ENCODE measurements at places on chromosomes 2 and 18.

DNA sequence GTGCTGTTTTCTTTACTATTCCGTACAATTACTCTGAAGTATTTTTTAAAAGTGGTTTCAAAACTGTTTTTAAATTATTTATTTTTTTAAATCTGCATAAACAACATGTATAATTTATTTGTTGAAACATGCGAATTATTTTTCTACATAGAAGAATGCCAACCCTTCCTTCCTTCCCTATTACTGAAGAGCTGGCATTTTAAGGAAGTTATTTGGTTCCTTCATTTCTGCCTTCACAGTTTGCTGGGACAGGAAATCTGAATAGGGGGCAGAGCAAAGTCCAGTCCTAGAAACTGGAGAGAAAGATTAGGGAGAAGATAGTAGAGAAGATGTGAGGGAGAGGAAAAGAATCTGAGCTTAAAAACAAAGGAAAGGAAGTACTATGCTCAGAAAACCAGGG, 146.7 kb upstream of the ACVR2A start:
- DNase-seq: no peak

GRCh38 chr2:58261209-58261608, 20.1 kb upstream of the FANCL start:
- no peak for DNase-seq

DNA sequence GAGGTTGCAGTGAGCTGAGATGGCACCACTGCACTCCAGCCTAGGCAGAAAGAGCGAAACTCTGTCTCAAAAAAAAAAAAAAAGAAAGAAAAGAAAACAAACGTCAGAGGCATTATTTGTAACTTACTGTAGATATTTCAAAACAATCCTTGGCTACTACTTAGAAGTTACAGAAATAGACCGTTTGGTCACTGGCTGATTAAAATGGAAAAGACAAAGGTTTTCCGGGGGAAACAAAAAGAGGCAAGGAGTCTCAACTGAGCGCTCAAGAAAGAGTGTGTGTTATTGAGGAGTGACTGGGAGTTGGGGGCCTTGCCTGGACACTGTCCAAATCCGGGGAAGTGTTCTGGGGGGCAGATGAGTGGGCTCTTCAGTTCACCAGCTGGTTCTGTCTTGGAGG, 47.6 kb downstream of the TEX44 start:
- DNase-seq: no peak

GRCh38 chr2:136049991-136050920, 64.8 kb upstream of the DARS1 start:
- no peak for DNase-seq

GRCh38 chr2:218805627-218806026, 23.7 kb downstream of the CYP27A1 start:
- no peak for DNase-seq

DNA sequence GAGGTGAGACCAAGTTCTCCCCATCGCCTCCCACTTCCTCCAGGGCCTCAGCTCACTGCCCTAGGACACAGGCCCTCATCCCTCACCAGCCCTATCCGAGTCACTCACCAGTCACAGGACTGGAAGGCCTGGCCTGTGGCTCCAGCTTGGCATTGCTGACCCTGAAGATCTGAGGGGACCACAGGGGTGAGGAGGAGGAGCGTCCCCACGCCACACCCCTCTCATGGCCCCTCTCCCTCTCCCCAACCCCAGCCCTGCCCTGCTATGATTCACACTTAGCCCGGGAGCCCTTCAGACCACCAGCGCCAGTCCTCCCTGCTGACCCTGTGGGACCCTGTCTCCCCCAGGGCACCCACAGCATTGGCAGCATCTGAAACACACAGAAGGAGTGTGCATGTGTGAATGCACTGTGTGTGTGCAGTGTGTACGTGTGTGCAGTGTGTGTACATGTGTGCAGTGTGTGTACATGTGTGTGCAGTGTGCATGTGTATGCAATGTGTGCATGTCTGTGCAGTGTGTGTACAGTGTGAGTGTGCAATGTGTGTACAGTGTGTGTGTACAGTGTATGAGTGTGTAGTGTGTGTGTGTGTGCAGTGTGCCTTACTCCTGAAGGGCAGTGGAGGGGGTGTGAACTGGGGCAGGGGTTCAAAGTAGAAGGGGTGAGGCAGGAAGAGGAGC, 29.4 kb upstream of the ANKRD62 start:
- no peak for DNase-seq

DNA sequence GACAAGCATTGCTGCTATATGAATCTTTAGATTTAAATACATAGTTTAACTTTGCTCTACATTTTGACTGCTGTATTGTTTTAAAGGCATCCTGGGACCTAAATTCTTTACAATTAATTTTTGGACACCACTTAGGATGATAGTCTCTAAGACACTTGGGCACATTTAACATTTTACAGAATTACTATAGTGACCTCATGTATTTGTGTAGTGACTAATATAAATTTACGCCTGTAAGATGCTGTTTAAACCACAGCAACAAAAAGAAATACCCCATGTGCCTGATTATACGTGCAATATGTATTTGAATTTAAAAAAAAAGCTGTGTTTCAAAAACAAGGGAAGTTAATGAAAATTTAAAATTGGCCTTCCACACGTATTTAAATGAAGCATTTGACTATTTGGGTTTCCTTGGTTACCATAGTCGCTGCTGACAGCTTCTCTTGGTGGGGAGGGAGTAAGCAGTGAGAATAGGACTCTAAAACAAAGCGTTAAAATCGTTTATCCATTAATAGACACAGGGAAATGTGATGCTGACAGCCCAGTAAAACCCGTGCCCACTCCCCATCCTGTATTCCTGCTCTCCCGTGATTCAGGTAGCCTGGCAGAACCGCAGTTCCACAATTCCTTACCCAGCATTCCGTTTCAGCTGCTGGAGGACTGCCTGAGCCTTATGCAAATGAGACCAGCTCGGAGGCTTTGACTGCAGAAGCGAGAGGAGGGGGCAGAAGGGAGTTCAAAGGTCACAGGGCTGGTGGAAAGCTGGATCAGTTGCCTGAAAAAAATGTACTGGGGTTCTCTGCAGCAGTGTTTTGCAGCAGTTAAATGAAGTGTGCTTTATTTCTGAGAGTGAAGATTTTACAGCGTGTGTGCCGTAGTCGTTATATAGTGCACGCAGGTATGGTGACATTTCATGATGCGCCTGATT, 104.3 kb downstream of the CSRNP3 start:
- DNase-seq: no peak

- no peak for DNase-seq
These were observed 356.6 kb upstream of the CELF4 start for GRCh38 chr18:37922162-37922561.

GRCh38 chr2:148979919-148980277, 58.6 kb upstream of the LYPD6B start:
- no peak for DNase-seq

- no peak for DNase-seq
These were observed 18.6 kb downstream of the TYMS start for GRCh38 chr18:676069-676468.

DNA sequence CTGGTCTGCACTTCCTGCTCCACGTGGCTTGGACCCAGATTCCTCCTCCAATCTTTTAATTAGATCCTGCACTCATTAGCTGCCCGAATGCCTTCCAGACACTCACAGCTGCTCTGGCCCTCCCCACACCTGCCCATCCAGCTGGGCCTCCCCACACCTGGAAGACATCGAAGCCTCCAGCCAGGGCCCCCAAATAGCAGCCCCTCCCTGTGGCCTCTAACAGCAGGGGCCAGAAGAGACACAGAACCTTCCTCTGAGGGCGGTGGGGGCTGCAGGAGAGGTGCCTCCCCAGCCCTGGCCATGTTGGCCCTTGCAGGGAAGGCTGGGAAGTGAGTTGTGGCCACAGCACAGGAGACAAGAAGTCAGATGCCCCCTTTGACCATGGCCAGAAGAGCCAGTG, 252.8 kb downstream of the DYSF start:
- DNase-seq: no peak
